ENCODE measurements at places on chromosomes 5 and 9.

GRCh38 chr9:134329886-134330285, 3.6 kb downstream of the RXRA start:
- no peak for DNase-seq

GRCh38 chr5:72194846-72195245, 87.6 kb downstream of the MAP1B start:
- no peak for DNase-seq

DNA sequence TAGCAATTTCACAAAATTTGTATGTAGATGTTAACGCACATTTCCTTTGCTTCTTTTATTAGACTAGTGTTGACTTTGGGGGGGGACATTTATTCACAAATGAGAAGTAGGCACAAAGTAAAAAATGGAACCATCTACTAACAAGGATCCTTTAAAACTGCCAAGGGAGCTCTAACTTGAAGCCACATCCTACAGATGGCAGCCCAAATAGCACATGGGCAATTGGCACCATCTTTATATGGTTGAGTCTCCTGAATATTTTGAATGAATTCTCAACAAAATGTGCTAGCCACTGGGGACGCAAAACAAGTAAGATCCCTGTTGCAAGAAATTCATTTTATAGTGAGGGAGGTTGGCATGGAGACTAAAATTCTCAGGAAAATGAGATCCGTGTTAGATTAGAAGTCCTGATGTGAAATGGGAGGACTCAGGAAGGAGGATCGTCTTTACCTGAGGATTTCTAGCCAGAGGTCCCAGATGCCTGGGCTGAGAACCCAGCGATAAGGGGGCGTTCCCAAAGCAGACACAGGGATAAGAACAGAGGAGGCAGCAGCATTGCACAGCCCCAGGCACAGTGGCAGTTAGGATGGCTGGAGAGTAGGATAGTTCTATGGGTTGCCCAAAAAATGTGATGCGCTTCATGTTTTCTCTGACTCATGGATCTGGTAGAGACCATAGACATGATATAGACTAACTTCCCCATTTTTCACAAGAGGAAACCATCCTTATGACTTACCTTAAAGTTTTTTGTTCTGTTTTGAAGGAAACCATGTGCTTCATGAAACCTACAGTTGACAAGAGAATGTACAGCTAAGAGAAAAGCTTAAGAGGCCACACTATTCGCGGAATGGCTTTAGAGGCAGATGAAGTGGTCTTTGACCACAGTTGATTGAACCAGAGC, 37.4 kb downstream of the C9orf152 start:
- DNase-seq: no peak

DNA sequence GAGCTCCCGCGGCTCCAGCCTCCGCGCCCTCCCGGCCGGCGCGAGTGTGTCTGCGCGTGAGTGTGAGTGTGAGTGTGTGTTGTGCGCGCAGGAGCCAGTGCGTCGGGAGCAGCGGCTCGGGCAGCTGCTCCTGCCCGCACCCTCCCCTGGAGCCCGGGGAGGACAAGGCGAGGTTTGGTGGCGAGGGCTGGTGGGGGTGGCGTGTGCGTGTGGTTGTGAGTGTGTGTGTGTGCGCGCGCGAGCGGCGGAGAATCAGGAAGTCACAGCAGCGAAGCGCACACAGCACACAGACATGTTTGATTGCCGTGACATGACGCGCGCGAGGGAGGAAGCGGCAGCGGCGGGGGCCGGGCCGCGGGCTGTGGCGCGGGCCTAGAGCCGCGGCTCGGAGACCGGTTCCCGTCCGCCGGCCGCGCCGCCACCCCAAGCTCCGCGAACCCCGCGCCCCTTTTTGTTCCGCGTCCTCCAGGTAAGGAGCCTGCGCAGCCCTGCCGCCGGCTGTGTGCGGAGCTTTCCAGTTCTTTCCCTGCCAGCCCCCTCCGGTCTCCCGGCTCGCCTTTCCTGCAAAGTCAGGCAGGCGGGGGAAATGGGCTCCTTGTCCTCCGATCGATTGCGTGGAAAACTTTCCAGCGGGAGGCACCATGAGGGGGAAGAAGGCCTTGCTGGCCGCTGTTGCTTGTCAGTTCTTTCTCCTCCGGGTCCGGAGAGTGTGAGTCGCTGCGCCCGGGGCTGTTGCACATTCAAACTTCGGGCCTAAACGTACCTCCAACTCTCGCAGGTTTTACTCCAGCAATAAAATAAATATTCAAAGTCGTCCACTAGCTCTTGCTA, 2.4 kb downstream of the SMARCA2 start:
- peak; percentile 43 for DNase-seq

DNA sequence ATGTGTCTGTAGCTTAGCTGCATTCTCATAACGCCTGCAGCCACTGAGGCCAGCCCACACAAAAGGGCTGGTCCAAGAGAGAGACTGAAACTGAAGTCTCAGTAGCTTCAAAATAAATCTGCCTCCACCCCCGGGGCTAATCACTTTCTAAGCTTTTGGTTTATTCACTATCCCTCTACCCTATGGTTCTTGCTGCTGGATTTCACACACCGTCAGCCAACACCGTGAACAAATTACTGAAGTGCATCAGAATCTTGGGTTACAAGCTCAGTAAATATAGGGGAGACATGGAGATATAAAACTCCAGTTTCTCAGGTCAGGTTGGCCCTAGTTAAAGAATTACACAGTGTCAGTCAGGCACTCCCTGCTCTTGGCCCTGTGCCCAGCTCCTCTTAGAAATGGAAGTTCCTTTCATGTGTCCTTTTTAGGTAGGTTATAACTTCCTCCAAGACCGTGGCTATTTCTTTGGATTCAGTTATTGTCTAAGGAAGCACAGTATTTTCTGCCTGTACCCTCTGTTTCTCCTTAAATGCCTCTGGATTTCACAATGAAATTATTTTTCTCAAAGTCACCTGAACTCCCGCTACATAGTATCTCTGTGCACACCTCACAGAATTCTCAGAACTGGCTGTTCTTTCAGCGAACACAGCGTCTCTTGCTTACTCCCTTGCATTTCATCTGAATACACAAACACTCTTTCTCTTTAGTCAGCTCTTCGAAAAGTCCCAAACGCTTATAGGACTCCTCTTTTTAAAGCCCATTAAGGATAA, 112.5 kb downstream of the FAM174A start:
- no peak for DNase-seq

GRCh38 chr9:133842174-133842573, 104.0 kb upstream of the SARDH start:
- DNase-seq: no peak

DNA sequence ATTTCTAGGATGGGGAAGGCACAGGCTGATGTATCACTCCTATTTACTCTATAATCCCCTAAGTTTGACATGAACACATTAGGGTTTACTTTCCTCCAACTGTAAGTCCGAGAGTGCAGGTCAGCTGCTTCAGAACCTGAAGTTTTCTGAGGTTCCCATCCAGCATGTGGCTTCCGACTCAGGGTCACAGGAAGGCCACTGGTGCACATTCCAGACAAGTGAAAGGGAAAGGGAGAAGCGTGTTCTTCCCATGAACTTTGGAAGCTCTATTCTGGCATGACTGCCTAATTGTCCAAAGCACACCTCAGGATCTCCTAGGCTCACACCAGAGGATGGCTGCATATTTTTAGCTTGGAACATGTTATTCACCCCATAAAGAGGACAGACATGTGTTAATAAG, 602.6 kb downstream of the SEMA5A start:
- DNase-seq: no peak

GRCh38 chr9:119924736-119925135, 555.5 kb upstream of the BRINP1 start:
- DNase-seq: no peak

DNA sequence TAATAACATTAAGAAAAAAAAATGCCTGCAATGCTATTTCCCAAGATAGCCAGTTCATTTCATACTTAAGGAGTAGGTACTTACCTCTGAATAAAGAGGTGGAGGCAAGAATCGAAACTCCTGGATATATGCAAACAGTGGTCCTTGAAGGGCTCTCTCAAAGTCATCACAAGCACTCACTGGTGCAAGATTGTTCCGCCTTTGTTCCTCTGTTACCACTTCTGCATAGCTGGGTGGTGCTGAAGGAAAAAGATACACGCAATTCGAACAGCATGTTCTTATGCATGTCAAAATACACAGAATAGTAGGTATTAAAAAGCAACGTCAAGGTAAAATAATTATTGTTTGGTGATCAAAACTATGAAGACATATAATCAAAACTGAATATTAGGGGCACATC, 9.5 kb downstream of the ARRDC3 start:
- DNase-seq: no peak

DNA sequence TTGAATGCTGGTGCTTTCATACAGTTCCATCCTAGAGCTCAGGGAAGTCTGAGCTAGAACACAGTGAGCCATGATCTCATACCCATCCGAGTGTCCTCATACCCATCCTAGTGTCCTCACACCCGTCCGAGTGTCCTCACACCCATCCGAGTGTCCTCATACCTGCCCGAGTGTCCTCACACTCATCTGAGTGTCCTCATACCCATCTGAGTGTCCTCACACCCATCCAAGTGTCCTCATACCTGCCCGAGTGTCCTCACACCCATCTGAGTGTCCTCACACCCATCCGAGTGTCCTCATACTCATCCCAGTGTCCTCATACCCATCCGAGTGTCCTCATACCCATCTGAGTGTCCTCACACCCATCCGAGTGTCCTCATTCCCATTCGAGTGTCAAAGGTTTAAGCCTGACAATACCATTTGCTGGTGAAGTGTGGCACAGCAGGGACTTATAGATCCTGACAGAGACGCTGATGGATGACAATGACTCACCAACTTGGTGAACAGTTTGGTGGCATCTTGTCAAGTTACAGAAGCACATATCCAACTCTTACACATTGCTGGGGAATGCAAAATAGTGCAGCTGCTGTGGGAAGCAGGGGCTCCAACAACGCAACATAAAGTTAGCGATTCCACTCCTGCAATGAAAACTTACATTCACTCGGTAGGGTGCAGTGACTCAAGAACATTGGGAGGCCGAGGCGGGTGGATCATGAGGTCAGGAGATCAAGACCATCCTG, 77.0 kb upstream of the COL5A1 start:
- DNase-seq: no peak

GRCh38 chr5:137199201-137199600, 299.9 kb downstream of the SPOCK1 start:
- DNase-seq: no peak

DNA sequence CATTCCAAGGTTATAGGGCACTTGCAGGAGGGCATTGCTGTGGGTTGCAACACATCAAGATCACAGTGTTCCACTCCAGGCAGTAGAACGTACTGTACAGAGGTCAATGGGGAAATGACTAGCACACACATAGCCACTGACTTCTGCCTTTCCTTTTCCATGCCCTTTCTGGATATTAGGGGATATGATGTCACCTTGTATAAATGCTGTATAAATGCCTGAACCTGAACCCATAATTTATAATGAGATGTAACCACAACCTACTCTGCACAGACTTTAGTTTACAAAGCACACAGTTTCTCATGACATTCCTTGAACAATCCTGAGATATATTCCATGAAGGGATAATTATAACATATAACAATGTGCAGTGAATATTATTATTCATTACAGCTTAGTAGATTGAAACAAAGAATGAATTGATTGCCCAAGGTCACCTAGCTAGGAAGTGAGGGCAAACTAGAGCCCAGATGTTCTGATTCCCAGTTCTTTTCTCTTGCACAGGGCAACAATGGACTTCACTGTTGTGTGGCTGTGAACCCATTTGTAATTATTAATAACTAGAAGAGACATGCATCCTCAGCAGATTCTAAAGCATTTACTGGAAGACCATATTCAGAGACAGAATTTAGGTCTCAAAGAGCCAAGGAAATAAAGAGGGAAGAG, 5.6 kb upstream of the ABLIM3 start:
- DNase-seq: no peak

DNA sequence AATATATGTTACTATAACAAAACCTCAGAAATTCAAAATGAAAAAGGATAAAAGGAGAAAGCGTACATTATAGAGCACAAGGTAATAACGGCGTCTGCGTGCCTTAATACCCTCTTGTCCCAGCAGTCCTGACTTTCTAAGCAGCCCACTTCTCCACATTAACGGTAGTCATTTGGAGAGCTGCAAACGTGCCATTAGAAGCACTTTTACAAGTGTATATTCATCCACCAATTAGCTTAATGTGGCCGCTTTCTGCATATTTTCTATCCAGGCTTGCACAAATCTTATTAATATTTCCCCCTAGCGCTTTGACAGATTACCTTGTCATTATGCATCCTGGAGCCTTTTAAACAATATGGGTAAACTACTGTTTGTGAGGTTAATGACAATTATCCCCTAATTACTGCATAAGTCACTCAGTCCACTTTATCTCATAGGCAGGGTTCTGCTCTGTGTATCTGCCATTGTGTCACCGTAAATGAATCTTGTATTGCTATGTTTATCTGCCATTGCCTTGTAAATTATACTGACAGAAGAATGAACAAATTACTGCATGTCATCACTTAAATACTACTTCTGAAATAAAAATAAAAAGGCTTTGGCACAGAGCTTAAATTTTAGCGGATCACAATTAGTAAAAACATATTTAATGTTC, 421.3 kb downstream of the BNC2 start:
- DNase-seq: no peak

DNA sequence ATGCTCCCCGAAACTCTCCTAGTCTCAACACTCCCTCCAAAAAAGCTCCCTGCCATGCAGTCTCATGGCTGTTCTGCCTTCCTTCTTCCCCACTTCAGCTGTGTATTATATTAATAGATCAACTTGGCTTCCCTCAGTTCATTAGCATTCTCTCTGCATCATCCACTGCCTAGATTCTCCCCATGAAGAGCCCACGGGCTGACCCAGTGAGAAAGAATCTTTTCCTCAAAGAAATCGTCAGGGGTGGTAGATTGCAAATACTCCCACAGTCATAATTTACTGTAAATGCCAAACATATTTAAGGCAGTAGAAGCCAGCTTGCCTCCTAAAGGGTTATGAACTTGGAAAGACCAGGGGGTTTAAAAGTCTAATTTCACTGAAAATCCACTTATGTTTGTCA, 33.5 kb downstream of the GNA14 start:
- DNase-seq: no peak

GRCh38 chr9:90024823-90025222, 420.0 kb downstream of the GADD45G start:
- DNase-seq: no peak

DNA sequence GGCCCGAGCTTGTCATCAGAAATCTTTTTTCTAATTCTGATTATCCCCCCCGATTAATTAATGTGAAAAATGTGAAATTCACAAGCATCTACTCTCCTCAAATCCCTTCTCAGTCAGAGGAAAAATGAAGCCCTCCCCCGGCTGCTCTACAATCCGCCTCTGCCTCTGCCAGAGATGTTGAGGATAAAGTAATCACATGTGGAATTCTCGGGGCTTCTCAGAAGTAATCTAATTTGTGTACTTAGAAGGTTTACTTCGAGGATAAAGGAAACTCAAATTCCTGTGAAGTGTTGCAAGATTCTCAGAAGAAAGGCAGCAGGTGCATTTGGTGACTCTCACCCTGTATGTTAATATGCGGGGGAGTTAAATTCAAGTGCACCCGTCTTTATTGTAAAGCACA, 726.1 kb upstream of the ADAMTS16 start:
- no peak for DNase-seq
